ENCODE measurements at places on chromosomes 12 and 14.

- DNase-seq: no peak
These were observed 47.1 kb downstream of the PLXNC1 start for GRCh38 chr12:94195483-94195882.

DNA sequence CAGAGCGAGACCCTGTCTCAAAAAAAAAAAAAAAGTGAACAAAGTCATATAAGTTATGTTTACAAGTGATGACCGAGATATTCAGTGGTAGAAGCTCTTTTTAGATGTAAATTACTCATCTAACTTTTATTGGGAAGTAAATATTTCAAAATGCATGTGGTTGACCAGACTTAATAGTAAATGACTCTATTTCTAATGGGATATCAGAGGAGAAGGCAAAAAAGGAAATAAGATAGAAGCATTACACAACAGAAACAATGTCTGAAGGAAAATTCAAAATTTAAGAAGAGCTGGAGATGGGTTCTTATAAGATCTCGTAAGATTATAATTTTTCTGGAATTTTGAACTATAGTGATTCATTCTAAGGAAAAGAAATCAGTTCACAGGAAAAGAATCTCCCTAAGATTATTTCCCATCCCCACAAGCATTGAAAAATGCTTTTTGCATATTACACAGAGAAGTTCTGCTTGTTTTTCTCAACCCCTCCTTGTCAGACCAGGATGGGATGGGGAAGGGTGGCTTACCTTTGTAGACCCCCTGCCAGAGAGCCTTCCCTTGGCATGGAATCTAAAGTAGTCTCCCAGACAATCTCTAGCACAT, 63.1 kb upstream of the STK38L start:
- no peak for DNase-seq

DNA sequence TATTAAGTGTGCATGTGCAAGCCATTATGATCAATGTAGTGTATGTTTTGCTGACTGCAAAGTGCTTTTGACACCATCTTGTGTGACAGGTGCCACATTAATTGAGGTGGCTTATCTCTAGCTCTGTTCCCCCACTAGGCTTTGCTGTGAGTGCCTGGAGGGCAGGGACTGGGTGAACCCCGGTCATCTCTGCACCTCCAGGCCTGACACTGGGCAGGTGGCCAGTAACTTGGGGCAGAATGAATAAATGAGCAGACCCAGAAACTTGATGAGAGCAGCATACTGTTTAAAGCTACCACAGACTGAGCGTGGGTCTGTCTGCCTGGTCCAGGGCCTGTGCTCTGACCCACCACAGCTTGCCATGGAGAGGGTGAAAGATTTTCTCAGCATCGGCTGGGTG, 151.6 kb downstream of the CALM1 start:
- DNase-seq: no peak

- DNase-seq: no peak
These were observed 4.1 kb downstream of the MAP1LC3B2 start for GRCh38 chr12:116563262-116563661.

DNA sequence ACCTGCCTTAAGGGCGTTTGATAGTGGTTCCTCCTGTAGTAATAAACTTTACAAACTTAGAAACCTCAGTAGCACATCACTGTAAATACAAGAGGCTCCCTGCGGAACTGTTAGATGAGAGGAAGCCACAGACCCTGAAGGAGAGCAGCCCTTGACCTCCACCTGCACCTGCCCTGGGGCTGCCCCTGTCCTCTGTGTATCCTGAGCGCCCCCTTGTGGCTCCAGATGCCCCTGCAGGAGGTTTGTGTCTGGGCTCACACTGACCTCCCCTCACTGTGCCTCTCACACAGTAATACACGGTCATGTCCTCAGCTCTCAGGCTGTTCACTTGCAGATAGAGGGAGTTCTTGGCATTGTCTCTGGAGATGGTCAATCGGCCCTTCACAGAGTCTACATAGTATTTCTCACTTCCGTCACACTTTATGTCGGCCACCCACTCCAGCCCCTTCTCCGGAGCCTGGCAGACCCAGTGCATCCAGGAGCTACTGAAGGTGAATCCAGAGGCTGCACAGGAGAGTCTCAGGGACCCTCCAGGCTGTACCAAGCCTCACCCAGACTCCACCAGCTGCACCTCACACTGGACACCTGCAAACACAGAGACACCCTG, 1059.8 kb downstream of the TMEM121 start:
- no peak for DNase-seq

Data from caudate nucleus (tissue), 63 donors.